Activated naive CD4-positive, alpha-beta T cell treated with anti-CD3 and anti-CD28 coated beads, Interleukin-2, amount 50 U/mL, for 16 hours (primary cell): ENCODE measurements at places on chromosomes 4 and X.

DNA sequence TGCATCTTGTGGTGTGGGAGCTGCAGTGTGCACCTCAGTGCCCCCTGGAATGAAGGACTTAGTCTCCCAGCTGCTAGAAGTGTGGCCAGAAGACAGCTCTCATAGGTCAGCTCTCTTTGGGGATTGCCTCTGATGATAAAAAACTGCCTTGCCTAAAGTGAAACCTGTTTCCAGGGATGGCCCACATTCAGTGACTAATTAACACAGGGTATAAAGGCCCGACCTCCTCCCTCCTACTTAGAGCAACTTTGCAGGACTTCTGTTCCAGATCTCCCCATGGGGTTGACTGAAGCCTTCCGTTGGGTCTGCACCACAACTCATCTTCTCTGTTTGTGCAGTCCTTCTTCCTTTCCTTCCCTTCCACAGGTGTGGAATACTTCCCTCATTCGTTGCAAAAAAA, 53.2 kb downstream of the SPINK2 start:
- DNase-seq: no peak

- DNase-seq: no peak
Observed at GRCh38 chrX:6557690-6558089, 22.8 kb upstream of the VCX3A start.

DNA sequence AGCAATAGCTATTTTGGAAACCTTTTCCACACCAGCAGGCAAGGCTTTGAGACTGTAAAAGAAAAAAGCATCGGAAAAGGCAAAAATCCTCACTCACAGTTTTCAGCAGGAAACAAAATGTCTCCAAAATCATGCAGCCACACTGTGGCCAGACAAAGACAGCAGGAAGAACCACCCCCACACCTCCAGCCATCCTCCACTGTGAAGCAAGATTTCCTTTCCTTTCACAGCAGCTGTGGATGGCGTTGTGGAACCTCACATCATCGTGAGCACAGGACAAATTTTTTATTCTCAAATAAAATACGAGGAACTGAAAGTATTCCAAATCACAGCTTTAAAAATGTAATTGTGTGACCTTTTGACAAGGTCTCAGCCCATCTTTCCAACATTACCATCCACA, 351.7 kb upstream of the NOCT start:
- no peak for DNase-seq

GRCh38 chr4:117900832-117901231, 133.5 kb upstream of the NDST3 start:
- no peak for DNase-seq

DNA sequence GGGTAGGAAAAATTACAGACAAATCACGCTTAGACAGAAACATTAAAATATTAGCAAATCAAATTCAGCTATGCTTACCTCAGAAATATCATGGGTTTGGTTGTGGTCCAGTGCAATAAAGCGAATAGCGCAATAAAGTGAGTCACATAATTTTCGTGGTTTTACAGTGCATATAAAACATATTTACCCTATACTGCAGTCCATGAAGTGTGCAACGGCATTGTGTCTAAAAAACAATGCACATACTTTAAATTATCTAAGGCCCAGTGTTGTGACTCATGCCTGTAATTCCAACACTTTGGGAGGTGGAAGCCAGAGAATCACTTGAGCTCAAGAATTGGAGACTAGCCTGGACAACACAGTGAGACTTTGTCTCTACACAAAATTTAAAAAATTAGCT, 195.7 kb upstream of the IL1RAPL1 start:
- no peak for DNase-seq

GRCh38 chrX:153777261-153778090, 3.4 kb upstream of the SRPK3 start:
- DNase-seq: no peak

- DNase-seq: no peak
Observed at GRCh38 chrX:56498756-56499155, 64.7 kb upstream of the UBQLN2 start.

GRCh38 chrX:15170927-15171326, 99.0 kb downstream of the ASB9 start:
- DNase-seq: no peak

DNA sequence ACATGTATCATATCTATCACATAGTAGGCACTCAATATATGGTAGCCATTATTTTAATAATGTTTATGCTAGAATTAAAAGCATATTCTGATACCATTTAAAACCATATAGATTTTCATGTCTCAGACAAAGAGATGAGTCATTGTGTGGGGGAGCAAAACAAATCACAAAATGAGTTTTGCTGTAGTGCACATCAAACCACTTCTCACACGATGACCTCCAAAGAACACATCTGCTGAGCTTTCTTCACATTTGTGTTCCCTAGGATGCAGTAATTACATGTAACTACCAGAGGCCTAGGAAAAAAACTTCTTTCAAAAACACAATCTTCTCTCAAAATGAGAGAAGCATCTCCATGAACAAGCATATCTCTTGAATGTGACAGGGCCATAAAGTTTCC, 56.1 kb upstream of the BRS3 start:
- no peak for DNase-seq

DNA sequence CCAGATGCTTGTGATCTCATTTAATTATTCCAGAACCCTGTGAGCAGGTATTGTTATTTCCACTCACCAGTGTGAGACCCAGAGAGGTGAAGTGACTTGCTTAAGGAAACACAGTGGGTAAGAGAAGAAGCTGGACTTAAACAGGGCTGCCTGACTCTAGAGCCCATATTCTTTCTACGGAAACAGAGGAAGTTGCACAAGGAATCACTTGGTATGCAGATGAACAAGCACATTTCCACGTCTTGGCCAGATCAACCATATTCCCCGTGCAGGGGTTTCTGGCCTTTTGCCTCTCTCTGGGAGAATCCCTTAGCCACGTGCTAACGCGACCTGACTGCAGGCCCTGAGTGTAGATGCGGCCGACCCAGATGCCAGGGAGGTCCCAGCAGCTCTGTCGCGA, 195.5 kb upstream of the ATP6AP2 start:
- DNase-seq: no peak
